ENCODE measurements at places on chromosomes 7 and 10.
A peak's percentile ranks its signal among the peaks of the same experiment; 100 is the strongest.

GRCh38 chr7:139095194-139095659 lies 14.3 kb downstream of the ZC3HAV1 start:
- no peak for DNase-seq

DNA sequence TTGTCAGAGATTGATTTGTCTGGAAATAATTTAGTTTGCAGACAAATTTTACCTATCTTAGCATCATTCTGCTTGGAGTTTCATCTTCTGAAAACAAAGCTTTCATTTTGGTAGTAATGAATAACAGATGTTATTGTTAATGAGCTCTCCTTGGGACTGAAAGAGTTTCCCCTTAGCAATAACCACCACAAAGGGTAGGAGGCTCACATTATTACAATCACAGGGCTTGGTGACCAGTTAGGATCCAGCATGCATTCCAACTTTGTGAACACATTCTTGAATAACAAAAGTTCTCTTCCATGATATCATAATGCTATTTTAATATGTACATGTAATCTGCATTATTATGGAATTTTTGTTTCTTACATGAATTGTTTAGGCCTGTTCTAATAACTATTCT lies 148.8 kb upstream of the VWC2 start:
- no peak for DNase-seq

GRCh38 chr10:16182688-16183087 lies 254.1 kb upstream of the PTER start:
- no peak for DNase-seq

- no peak for DNase-seq
Measured at GRCh38 chr10:71635251-71635866, 84.2 kb downstream of the C10orf105 start.

DNA sequence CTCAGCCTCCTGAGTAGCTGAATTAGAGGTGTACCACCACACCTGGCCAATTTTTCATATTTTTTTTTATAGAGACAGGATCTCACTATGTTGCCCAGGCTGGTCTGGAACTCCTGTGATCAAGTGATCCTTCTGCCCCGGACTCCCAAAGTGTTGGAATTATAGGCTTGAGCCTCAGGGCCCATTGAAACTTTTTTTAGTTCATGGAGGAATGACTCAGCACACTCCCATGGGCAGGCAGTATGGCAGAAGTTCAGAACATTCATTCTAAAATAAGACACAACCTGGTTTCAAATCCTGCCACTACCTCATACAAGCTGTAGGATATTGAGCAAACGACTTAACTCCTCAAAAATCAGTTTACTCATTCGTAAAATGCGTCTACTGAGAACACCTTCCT lies 320.4 kb upstream of the SP8 start:
- DNase-seq, result no peak

DNA sequence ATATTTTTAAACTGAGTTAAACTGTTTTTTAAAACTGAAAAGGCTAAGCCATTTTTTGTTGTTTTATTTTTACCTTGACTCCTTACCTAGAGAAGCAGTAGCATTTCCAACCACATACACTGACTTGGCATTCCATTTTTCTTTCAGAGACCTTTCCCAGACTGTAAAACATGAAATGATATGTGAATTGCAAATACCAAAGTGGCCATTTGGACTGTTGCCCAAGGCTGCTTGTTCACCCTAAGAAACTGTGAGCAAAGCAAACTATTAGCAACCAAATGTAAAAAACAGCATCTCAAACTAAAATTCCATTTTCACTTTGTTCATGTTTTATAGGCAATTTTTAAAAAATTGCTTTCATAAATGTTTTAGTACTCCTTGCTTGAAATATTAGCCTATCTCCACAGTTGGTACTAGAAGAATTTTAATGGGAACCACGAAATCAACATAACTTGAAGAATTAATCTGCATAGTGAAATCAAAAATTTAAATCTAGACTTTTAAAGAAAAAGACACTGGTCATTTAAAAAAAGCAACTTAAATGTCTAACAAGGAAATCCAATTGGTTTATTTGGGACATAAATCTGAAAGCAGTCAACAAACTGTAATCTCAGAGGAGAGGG lies 10.8 kb downstream of the UROS start:
- DNase-seq, result no peak

GRCh38 chr10:30902621-30903396 lies 128.9 kb downstream of the ZNF438 start:
- no peak for DNase-seq

GRCh38 chr10:71752391-71753090 lies 20.8 kb downstream of the VSIR start:
- DNase-seq, result no peak

DNA sequence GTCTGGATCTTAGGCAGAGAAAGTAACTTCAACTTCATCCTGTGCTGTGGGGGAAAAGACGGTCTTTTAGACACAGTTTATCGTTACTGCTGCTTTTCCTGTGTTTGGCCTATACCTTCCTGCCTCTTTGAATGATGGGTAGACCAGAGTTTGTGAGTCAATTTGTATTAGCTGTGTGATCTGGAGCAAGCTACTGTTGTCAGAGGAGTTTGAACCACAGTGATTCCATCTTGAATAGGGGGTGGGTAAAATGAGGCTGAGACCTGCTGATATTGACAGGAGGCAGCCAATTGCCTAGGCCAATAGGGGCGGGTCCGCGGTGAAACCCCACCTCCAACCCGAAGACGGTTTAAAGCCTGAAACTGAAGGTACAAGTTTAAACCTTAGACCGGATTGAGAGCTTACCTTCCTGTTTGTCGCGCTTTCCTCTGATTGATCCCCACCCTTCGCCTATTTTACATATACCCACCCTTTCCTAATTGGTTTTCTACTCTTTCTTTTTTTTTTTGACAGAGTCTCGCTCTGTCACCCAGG lies 35.8 kb upstream of the EIF4H start:
- no peak for DNase-seq

GRCh38 chr10:124888262-124888661 lies 53.7 kb upstream of the ZRANB1 start:
- DNase-seq, result no peak

- DNase-seq, result no peak
Measured at GRCh38 chr10:92737484-92737883, 47.7 kb downstream of the HHEX start.

DNA sequence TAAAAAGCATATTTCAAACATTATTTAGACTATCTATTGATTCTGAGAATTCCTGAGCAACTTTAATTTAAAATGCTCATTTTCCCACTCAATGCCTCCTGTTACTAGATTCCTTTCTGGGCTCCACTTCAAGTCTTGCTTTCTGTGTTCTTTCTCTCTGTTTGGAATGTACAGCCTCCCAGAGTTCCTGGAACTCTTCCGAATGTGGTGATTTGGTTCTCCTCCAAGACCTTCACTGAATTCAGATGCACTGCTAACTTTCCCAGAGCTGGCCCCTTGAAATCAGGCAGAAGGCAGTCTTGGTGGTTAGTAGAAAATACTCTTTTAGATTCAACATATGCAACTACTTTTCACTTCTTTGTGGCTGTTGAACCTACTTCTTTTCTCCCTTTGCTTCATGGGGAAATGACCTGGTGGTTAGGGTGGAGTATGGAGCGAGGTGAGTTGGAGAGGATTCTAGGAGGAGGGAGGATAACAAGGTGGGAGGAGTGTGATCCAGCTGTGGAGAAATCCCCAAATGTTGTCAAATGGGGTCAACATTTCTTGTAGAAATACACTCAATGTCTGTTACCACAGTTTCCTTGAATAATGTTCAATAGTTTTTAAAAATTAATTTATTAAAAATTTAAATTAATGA lies 27.9 kb upstream of the CCDC7 start:
- DNase-seq, result no peak

DNA sequence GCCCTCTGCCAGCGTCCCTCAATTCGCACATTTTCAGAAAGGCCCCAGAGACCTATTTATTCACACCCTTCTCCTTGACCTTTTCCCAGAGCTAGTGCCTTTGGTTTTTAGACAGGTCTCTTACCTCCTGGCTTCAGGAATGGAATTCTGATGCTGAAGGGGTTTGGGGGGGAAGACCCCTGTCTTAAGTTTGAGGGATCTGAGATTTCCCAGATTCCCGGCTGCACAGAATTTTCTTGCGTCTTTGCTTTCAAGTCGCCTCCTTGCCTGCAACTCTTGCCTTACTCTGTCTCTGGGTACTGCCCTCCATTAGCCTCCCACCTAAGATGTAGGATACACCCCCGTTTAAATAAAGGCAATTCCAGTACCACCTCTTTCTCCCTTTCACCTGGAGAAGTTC lies 1.9 kb downstream of the GATA3 start:
- DNase-seq, result no peak

GRCh38 chr10:131638880-131639278 lies 261.9 kb upstream of the PPP2R2D start:
- no peak for DNase-seq

- no peak for DNase-seq
Measured at GRCh38 chr10:53737132-53737531, 964.5 kb upstream of the MBL2 start.

GRCh38 chr10:15369256-15370211 lies 1.6 kb downstream of the FAM171A1 start:
- peak; percentile 37 for DNase-seq

- no peak for DNase-seq
Measured at GRCh38 chr10:52961323-52961722, 188.7 kb upstream of the MBL2 start.

DNA sequence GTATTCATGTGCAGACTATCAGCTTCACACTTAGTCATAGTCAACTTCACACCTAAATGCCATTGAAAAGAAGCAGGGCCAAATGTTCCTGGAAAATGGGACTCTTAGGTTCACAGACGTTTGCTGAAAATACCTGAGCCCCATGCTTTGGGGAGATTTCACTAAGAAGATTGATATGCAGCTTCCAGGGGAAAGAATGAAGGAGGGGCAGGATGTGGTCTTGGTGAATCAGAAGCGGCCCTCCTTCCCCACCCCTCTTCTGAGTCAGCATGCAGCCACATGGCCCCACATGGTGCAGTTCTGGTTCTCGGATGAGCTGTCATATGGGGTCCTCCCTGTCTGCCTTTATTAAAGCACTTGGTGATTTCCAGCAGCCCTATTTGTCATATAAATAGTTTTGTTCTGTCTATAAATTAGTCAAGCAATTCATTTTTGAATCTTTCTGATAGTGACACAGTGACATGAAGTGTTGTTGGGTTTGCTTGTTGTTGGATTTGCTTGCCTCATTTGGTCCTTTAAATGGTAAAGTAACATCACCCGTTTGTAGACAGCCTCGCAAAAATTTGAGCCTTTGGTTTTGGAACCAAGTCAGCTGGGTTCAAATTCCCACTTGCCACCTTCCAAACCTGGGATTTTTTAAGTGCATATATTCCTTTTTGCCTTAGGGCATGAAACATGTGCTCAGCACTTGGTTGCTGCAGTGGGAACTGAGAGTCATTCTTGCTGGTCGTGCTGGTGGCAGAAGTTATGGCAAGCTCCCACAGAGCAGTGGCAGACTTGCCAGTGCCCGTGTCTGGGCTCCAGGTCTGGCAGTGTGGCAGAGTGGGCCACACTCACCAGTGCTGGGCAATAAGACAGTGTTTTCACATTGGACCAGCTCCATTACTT lies 68.1 kb upstream of the CDK6 start:
- DNase-seq, result peak; percentile 94

DNA sequence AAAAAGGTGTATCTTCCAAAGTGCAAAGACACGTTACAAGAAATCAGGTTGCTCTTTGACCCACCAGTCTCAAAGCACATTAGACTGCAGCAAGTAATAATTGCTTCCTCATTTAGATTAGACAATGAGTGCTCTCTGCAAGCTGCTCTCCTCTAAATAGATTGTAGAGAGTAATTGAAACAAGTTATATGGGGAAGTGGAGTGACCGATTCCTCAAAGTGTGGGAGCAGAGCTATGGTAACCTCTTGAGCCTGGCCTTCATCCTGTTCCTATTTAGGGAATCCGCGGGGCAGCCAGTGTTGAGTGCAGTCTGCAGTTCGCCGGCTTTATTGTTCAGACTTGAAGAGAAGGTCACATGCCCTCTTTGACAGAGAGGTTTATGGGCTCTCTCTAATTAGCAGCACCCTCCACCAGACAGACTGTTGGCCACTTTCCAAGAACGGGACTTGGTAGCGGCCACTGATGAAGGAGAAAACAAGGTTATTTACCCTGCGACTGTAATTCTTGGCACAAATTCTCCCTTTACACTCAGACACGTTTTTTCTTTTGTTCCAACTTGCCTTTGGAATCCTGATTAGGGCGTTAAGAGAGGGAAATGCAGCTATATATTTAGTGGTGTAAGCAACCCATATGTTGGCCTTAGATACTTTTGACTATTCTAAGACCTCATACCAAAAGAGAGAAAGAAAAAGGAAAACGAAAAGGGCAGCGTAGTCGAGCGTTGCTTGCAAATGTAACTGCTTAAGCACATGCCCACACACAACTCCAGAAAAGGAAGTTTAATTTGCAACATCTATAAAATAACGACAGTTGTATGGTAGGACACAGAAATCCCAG lies 107.5 kb downstream of the REEP3 start:
- DNase-seq, result peak; percentile 49

Data from urothelium cell line (cell line).